ENCODE measurements at places on chromosomes 5 and 9.

GRCh38 chr9:128765499-128765898, 6.2 kb downstream of the ZER1 start:
- DNase-seq = no peak

- no peak for DNase-seq
Observed at GRCh38 chr9:132864691-132865090, 13.4 kb downstream of the AK8 start.

GRCh38 chr5:149707097-149707496, 23.0 kb upstream of the PPARGC1B start:
- no peak for DNase-seq

DNA sequence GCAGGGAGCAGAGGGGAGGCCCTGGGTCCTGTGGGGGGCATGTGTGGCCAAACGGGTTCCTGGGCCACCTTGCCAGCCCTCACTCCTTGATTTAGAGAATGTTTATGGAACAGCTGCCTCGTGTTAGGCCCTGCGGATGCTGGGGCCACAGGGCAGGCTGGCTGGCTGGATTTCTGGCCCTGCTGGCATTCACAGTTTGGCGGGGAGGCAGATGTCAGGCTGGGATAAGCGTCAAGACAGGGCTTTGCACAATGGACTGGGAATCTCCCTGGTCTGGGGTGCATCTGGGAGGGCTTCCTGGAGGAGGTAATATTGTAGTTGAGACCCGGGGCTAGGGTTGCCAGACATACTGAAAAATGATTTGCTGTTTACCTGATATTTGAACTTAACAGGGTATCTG, 13.8 kb downstream of the NCS1 start:
- DNase-seq = no peak

- DNase-seq = no peak
Observed at GRCh38 chr9:134477342-134477925, 151.2 kb downstream of the RXRA start.

DNA sequence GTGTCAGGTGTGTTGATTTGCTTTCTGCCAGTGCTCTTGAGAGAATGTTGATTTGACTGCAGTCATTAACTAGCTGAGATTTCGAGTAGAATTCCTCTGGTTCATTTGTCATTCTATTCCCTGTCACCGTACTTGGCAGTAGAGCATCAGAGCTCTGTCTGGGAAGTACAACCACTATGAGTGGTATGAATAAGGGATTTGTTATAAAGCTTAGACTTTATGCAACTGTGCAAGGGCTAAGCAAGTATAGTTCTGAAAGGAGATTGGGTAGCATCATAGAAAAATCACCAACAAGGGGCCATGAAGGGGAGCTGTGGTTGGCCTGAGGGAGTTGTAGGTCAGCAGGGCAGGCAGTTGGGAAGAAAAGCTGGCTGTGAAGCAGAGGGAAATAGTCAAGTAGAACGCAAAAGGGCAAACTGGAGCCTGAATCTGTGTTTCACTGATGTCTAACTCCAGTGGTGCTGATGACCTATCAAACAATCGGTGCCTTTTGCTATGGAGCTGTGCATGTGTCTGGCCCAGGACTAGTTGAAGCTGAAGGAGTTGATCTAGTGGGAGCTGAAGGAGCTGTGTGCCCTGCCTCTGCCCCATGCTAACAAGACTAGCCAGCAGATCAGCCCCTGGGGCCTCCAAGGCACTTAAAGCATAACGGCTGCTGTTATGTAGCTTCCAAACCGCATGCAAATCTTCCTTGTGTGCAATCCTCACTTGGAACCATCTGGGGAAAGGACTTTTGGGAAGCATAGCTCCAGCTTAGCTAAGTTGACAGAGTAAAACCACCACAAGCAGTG, 110.0 kb downstream of the SLC28A3 start:
- DNase-seq = no peak

GRCh38 chr5:126054577-126055347, 368.4 kb upstream of the GRAMD2B start:
- no peak for DNase-seq

GRCh38 chr5:40429258-40430100, 250.2 kb upstream of the PTGER4 start:
- no peak for DNase-seq

DNA sequence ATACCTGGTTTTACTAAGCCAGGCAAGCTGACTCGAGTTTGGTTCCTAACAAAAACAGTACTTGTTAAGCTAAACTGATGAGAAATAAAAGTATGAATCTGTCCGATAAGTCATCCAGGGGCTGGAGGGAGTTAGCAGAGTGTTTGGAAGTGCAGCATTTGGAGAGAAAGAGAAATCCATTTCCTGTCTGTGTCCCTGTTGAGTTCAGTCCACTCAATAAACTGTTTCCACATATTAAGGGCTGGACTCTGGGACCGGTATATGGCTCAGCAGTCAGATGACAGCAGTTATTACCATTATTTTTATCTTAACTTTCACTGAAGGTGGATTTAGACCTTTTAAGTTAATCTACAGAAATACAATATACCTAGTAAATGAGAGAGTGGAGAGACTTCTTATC, 130.6 kb upstream of the ADRA1B start:
- no peak for DNase-seq

DNA sequence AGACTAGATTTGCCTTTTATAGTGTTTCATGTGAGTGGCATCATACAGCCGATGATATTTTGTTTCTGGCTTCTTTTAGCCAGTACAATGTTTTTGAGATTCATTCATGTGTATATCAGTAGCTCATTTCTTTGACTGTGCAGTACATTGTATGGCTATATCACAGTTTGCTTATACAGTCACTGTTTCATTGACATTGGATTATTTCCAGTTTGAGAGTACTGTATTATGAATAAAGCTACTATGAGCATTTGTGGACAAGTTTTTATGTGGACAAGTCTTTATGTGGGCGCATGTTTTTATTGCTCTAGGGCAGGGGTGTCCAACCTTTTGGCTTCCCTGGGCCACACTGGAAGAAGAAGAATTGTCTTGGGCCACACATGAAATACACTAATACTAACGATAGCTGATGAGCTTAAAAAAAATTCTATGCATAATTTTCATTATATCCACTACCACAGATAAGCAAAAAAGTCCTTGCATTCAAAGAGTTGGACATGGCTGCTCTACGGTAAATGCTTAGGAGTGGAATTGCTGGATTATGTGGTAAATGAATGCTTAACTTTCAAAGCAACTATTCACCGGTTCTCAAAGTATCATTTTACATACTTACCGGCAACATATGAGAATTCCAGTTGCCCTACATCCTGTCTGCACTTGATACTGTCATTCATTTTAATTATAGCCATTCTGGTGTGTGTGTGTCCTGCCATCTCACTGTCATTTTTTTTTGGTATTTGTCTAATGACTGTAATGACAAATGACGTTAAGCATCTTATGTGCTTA, 177.8 kb downstream of the RGS3 start:
- no peak for DNase-seq

DNA sequence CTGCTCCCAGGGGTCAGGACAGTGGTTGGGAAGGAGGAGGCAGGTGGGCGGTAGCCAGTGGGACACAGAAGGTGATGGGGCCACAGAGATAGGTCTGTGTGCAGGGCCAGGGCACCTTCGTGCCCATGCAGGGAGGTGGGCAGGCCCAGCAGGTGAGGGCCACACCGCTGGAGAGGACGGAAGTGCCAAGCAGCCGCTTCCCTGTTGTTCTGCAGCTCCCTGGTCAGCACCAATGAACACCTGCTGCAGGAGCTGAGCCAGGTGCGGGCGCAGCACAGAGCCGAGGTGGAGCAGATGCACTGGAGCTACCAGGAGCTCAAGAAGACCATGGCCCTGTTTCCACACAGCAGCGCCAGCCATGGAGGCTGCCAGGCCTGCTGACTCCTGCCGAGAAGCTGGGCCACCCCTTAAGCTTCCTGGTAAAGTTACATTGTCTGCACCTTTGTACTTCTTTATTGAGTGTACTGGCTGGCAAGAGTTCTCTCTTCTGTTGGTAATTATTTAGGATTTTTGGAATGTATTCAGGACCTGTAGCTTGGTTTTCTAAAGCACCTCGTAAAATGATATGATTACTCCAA, 40.3 kb downstream of the TPPP start:
- DNase-seq = no peak

DNA sequence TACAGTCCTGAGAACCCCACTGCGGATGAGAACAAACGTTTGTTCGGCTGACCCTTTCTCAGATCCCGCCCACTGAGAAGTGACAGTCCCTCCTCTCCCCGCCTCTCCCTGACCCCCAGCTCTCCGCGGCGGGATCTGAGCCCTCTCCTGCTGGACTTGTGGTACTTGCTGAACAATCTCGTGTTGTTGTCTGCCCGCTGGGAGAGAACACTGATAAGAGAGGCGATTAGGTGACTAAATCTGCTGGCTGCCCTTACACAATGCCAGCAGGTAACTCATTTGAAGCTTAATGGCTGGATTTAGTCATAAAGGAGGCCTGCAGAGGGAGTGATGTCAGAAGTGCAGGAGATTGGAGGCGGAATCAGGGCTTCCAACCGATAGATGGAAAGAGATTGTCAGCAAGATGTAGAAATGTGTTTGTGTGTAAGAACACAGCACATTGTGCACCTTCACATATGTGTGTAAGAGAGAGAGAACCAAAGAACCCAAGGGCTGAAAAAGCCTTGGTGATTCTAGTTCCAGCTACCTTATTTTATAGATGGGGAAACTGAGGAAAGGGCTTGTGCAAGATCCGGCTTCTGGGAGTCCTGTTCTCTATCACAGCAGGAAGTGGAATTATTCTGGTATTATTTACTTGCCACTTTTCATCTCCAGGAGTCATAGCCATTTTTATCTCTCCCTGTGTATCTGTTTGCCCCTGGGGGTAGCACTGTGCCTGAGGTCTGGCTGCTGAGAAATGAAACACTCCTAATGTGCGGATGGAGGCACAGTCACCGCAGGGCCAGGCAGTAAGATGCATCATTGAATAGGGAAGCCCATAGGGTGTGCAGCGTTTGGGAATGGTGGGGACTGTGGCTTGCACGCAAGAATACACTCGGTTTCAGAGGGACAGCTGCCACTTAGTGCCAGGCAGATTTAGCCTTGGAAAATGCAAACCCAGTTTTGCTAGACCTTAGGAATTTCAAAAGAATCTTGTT, 203.7 kb upstream of the MSX2 start:
- DNase-seq = no peak

DNA sequence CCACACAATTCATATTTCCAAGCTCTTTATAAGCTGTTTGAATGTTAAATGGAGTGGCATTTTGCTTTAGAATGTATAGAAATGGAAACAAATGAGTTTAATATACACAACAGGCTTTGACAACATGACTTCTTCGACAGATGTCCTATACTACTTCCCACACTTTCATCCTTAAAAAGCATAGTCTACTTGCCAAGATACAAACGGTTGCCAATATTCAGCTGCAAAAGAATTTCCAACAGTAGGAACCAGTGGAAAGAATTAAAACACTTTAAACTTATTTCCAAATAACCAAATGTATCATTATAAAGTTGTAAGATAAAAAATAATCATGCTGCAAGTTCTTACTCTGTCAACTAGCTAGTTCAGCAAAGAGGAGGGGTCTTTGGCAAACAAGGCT, 456.4 kb downstream of the PDE4D start:
- no peak for DNase-seq

DNA sequence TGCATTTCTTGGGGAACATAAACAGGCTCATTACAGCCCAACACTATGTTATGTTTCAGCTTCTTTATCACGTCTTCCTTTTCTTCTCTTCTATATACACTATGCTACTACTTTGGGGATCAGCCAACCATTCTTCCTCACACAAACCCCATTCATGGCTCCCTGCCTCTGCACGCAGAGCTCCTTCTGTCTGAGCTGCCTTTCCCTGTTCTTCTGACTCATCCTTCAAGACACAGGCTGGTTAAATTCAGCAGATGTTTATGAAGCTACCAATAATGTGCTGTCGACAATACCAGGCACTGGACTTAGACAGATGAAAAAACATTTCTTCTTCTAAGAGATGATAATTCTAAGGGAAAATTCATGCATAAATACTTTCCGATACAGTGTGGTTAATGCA, 102.5 kb upstream of the TXNDC8 start:
- no peak for DNase-seq

DNA sequence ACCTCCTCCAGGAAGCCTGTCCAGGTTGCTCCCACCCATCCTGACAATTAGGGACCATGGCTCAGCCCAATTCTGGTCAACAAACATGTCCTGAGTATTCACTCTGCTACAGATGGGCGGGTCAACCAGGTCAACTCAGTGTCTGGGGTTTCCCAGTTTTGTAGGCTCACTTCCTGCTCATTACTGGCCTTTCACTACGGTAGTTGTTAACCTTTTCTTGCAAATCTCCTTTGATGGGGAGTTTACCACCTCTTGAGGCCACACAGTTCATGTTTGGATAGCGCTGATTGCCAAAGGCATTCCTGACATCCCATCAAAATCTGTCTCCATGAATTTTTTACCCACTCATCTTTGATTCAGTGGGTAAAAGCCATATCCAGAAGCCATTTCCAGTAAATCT, 13.8 kb downstream of the TMEM8B start:
- DNase-seq = no peak

DNA sequence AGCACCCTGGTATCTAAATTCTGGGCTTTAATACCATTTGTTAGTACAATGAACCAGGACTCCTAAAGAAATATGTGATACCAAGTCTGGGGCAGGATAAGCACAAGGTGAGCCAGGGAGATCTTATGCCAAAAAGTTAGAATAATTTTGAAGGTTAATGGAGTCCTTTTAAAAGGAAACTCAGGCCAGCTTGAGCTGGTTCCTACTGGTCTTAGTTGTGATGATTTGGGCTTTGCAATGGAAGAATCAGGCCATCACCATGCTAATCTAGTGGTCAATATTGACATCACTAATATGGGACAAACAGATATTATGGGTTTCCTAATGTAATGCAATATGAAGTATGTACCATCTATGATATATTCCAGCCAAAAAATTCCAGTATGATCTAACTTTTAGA, 7.5 kb upstream of the SPATA9 start:
- DNase-seq = no peak

- DNase-seq = no peak
Observed at GRCh38 chr5:104345222-104346016, 782.8 kb upstream of the NUDT12 start.

GRCh38 chr9:127680226-127680625, 26.6 kb upstream of the CFAP157 start:
- no peak for DNase-seq

GRCh38 chr5:177111720-177112394, 21.7 kb upstream of the NSD1 start:
- DNase-seq = peak; percentile 52

DNA sequence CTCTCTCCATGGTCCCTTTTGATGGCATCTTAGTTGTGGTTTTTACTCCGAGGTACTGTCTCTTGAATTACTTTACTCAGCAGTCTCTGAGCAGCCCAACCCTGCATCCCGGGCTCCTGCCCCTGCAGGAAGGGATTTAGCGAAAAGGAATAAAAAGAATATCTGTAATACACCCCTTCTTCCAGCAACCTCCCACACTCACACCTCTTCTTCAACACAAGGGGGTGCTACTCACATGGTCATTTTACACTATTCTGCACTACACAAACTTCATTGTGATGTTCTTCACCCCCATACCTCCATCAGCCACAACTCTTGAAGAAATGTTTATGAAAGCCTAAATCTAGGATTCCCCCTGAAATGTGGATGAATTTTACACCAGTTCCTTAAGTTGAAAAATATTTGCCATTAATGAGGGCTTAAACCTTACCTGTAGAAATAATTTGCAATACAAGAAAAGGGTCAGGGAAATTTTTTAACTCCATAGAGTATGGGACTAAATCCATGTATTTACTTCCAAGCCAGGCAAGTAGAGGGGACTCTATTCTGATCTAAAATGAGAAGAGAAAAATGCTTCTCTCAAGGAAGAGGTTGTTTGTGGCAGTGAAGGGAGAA, 26.0 kb downstream of the TPD52L3 start:
- DNase-seq = no peak

GRCh38 chr5:473551-474192, 30.7 kb downstream of the EXOC3 start:
- no peak for DNase-seq

- no peak for DNase-seq
Observed at GRCh38 chr5:67879620-67880510, 335.7 kb upstream of the PIK3R1 start.

All from stimulated activated CD8-positive, alpha-beta memory T cell treated with anti-CD3 and anti-CD28 coated beads, Interleukin-7, amount 100 ng/mL, for 1 hour (primary cell).